ENCODE measurements at places on chromosomes 11 and 22.

GRCh38 chr11:17013548-17014320 lies 480 bp downstream of the PLEKHA7 start:
- no peak for DNase-seq

GRCh38 chr22:29083933-29084591 lies 11.2 kb downstream of the KREMEN1 start:
- no peak for DNase-seq

DNA sequence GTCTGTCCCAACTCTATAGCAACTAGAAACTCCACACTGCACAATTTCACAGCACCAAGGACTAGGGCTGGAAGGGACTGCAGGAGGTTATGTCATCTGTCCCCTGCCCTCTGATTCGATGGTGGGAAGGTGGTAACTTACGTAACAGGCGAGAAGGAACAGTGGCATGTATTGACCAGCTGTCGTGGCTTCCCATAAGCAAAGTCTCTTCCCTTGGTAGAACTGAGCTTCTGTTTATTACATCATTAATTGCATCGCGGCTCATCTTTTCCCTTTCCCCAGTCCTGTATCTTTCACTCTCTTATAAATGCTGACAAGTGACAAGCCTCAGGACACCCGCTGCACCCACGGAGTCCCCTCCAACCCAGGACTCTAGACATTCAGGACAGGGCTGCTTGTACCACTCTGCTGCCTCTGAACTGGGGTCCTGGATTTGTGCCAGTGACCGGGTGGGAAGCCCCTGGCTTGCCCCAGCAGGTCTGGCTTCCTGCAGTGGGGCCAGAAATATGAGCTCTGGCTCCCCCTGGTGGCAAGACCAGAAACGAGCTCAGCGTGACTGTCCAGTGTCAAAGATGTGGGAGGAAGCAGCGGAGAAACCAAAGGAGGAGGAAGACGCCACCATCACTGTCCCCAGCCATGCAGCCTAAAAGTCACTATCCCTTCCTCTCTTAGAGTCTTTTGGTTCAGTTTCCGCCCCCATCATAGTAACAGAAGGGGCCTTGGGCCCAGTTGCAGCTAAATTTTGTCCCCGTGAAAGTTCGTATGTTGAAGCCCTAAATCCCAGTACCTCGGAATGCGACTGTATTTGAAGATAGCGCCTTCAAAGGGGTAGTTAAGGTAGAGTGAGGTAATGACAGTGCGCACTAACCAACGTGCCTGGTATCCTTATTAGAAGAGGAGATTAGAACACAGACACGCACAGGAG lies 84.5 kb downstream of the ISX start:
- peak; percentile 35 for DNase-seq

DNA sequence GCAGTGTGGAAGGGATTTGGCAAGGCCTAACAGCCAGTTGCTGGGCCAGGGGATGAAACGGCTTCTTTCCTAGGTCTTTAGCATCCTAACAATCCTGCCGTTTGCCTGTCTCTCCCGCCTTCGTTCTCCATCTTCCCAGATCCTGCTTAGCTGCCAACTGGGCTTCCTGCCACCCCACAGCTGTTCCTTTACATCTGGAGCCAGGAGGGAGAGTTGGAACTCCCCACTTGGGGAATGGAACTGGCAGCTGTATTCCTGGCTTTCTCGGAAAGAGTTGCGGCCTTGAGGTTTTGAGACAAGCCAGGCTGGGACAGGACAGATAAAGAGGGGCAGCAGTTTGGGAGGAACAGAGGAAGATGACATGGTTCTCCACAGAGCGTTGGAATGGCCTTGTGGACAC lies 59.6 kb downstream of the ST3GAL4 start:
- DNase-seq: no peak

- no peak for DNase-seq
Observed at GRCh38 chr22:23062616-23063538, 7.4 kb upstream of the GNAZ start.

DNA sequence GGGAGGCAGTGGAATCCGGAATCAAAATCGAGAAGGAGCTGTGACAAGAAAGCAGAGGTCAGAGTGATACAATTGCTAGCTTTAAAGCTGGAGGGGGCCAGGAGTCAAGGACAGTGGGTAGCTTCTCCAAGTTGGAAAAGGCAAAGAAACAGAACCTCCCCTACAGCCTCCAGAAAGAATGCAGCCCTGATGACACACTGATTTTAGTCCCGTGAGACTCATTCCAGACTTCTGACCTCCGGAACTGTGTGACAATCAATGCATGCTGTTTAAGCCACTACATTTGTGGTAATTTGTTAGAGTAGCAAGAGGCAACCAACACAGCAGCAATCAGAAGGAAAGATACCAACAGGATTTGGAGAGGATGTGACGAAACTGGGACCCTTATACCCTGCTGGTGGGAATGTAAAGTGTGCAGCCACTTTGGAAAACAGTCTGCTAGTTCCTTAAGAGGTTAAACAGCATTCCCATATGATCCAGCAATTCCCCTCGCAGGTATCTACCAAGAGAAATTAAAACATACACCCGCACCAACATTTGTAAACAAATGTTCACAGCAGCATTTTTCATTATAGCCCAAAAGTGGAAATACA lies 66.7 kb downstream of the DSCAML1 start:
- no peak for DNase-seq

DNA sequence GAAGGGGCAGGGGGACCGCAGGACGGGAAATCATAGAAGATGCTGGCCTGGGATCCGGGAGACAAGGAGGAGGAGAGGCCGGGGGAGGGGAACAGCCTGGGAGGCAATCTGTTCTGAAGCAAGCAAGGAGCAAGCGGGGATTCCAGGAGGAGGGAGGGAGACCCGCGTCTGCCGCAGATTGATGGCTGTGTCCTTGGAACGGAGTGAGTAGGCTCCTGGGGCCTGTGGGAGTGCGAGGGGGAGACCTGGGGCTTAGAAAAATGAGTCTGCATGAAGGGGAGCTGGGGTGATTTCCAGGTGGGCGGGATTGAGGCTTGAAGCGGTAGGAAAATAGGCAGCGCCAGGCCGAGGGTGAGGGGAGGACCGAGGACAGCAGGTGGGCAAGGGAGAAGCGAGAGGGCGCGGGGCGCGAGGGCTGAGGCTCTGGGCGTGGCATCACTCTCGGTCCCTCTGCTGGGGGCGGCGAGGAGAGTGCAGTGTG lies 1.6 kb upstream of the LRRC55 start:
- no peak for DNase-seq

DNA sequence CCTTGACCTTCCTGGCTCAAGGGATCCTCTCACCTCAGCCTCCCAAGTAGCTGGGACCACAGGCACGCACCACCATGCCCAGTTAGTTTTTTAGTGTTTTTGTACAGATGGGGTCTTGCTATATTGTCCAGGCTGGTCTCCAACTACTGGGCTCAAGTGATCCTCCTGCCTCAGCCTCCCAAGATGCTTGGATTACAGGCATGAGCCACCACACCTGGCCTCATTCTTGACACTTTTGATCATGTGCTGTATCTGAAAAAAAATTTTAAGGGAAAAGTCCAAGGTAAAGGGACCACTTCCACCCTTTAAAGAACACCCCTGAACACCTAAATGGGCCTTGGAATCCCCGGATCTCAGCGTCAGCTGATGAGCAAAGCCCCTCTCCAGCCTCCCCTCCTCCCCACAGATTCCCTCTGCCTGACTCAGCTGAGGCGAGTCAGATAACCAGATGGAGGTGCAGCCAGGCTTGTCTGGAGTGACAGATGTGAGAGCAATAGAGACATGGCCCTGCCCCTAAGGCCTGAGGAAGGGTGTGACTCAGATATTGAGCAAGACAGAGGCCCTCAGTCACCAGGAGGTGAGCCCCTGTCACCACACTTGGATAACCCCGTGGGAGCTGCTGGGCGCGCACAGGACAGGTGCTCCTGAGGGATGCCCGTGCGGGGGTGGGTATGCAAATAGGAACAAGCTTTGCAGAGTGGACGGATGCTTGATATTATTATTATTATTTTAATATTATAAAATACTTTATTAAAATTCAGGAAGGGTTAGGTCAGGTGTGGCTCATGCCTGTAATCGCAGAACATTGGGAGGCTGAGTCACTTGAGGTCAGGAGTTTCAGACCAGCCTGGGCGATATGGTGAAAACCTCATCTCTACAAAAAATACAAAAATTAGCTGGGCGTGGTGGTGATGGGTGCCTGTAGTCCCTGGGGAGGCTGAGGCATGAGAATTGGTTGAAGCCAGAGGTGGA lies 5.0 kb upstream of the CCDC88B start:
- no peak for DNase-seq

- no peak for DNase-seq
Observed at GRCh38 chr11:77444261-77444660, 29.6 kb downstream of the PAK1 start.

Data from stimulated activated CD8-positive, alpha-beta memory T cell treated with anti-CD3 and anti-CD28 coated beads, Interleukin-7, amount 100 ng/mL, for 1 hour (primary cell).